GM12891 (cell line): ENCODE measurements at places on chromosomes 2 and 18.

- DNase-seq, result no peak
These were observed 495 bp upstream of the GULP1 start for GRCh38 chr2:188291142-188291616.

- no peak for DNase-seq
These were observed 123.6 kb upstream of the STK17B start for GRCh38 chr2:196295005-196295404.

DNA sequence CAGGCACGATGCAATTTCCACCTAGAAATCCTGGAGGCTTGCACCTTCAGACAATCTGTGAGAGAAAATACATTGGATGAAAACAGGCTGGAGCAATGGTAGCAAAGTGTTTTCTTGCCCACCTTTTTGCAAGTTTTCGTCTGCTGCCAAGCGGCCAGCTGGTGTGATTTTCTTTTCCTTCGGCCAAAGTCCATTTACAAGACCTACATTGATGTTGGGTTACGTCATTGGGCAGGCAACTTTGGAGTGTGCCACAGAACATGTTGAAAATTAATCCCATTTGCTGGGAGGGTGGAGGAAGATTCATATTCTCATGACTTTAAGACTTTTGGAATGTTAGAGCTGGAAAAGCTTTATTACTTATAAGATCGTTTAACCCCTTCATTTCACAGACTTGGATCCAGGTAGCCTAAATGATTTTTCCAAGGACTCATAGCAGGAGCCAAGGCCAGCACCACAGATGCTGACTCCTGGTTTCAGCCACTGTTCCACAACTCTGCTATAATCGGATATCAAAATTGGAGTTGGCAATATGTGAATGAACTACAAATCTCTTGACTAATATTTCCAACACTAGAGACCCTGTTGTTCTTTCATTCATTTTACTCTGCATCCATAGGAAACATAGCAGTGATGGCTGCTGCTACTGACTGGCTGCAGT is 352.1 kb downstream of the RND3 start:
- no peak for DNase-seq

- no peak for DNase-seq
These were observed 12.0 kb downstream of the EXOC6B start for GRCh38 chr2:72813841-72814240.

GRCh38 chr2:205060269-205060668 is 515.0 kb downstream of the PARD3B start:
- no peak for DNase-seq
